ENCODE measurements at places on chromosomes 5 and 9. TPM values are rescaled to one million over a fixed set of nuclear protein-coding genes. Genes with fewer than 3 reads are reported as not detected.

Gene SLC6A19
- total RNA-seq, result not detected

Gene HTR4
- total RNA-seq, result not detected

Gene OTP
- total RNA-seq, result not detected

Gene PRRX2
- 0.86 TPM for total RNA-seq

Gene RLN1
- total RNA-seq, result 1.2 TPM

Gene SLC25A2
- 0.31 TPM for total RNA-seq

Gene HRCT1
- not detected for total RNA-seq

Gene CCL27
- 0.80 TPM for total RNA-seq

Gene SPINK1
- total RNA-seq, result not detected

Gene MEIKIN
- 0.93 TPM for total RNA-seq

Gene HK3
- total RNA-seq, result 0.22 TPM

Gene GRXCR2
- total RNA-seq, result not detected

Gene LCN9
- total RNA-seq, result not detected

Gene FBN2
- total RNA-seq, result not detected

Gene SPATA31D4
- not detected for total RNA-seq

Gene ST8SIA4
- 32.8 TPM for total RNA-seq

Gene EPB41L4B
- 0.17 TPM for total RNA-seq

Gene ADAMTS6
- total RNA-seq, result 0.44 TPM

Gene IL4
- total RNA-seq, result 6.4 TPM

Gene ISL1
- not detected for total RNA-seq

Gene GZMA
- total RNA-seq, result 16.9 TPM

Gene LCN2
- total RNA-seq, result not detected

All from activated CD4-positive, alpha-beta memory T cell treated with anti-CD3 and anti-CD28 coated beads for 36 hours (primary cell).